ENCODE measurements at places on chromosomes 5 and 9.

GRCh38 chr5:128276537-128277216 is 193.1 kb downstream of the SLC12A2 start:
- DNase-seq, result no peak

- DNase-seq, result peak; percentile 91
Measured at GRCh38 chr5:141878711-141879425, 658 bp upstream of the PCDH1 start.

GRCh38 chr5:73471654-73472053 is 23.1 kb upstream of the FOXD1 start:
- peak; percentile 42 for DNase-seq

DNA sequence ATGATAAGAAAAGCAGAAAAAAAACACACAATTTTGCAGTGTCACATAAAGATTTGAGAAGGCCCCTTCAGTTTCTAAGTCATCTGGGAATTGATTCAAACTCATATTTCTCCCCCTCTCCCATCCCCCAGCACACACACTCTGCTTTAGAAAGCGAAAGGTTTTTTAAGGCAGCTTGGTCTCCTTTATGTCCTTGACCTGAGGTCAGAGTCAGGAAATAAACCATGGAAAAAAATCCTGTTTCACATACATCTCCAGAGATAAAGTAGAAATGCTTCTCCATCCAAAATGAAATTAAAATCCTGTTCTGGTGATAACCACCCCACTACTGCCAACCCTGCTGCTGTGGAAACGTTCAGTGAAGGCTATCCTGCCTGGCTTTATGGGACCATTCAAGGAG is 52.6 kb downstream of the TMEM252 start:
- DNase-seq, result no peak

GRCh38 chr5:150119421-150120061 is 33.2 kb upstream of the CSF1R start:
- DNase-seq, result peak; percentile 17

- peak; percentile 20 for DNase-seq
Measured at GRCh38 chr9:17578911-17579793, at the start of gene SH3GL2. TSS of gene SH3GL2 (plus strand) at chr9:17579066.

GRCh38 chr9:87447547-87448432 is 49.9 kb upstream of the DAPK1 start:
- DNase-seq, result peak; percentile 22

DNA sequence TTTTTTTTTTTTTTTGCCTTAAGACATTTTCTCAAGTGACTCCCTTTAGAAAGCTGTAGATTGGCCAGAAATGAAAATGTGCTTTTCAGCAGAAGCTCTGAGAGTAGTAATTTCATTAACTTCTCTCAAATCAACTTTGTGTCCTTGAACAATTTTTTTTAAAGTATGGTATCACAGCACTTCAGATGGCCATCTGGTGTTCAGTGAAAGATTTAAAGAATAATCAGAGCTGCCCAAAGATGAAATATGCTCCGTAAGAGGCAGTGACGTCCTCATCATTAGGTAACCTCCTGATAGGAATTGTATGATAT is 43.0 kb upstream of the PCAT7 start:
- no peak for DNase-seq

All from femur (tissue), 1 donor.